ENCODE measurements at places on chromosomes 2 and 18. TPM values are rescaled to one million over a fixed set of nuclear protein-coding genes. Genes with fewer than 3 reads are reported as not detected.

GRCh38 chr2:182415771-182416170 lies 11.1 kb downstream of the PDE1A start:
- H3K4me3 ChIP-seq: no peak overlapping the region
- H3K27ac ChIP-seq: no peak overlapping the region
- H3K36me3 ChIP-seq: no peaks in the 10 kb centered on the region

DNA sequence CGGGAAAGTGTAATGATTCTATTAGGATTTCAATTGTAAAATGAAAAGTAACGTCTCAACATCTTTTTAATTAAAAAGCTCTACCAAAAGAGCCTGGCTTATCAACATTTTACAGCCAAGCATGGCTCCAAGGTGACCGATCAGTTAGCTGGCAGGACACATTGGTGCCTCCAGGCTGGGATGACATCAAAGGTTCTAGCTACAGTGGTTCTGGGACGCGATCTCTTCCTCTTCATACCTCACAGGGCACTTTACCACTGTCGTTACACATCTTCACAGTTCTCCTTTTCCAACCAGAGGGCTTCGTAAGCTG lies 693 bp downstream of the ORC2 start:
- H3K27me3 ChIP-seq: no peaks in the 10 kb centered on the region
- peaks cover 31% of the 10 kb centered on the region for H3K4me1 ChIP-seq

GRCh38 chr2:216110620-216111019 lies 1.5 kb downstream of the XRCC5 start:
- H3K4me1 ChIP-seq: peaks cover 30% of the 10 kb centered on the region
- no peak for DNase-seq
- H3K36me3 ChIP-seq: no peaks in the 10 kb centered on the region

DNA sequence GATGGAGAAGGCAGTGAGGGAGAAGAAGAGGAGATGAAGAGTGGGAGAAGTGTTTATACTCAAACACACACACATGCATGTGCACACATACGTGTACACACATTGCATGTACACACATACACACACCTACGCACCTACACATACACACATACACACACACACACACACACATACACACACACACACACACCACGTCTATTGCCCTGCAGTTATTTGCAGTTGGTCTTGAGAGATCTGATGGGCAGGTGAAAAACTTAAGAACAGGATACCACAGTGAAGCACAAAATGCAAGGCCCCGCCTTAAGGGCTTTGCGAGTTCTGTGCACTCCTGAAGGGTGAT lies 190.2 kb downstream of the MYCN start:
- H3K4me1 ChIP-seq: no peaks in the 10 kb centered on the region
- DNase-seq: no peak
- H3K4me3 ChIP-seq: no peak overlapping the region
- no peaks in the 10 kb centered on the region for H3K27me3 ChIP-seq
- H3K36me3 ChIP-seq: no peaks in the 10 kb centered on the region

GRCh38 chr2:18178736-18179349 lies 300.4 kb downstream of the KCNS3 start:
- H3K36me3 ChIP-seq: no peaks in the 10 kb centered on the region
- DNase-seq: peak; percentile 52
- H3K4me1 ChIP-seq: no peaks in the 10 kb centered on the region
- no peak overlapping the region for H3K4me3 ChIP-seq

- H3K27ac ChIP-seq: no peak overlapping the region
- no peak overlapping the region for H3K4me3 ChIP-seq
- H3K27me3 ChIP-seq: no peaks in the 10 kb centered on the region
- H3K4me1 ChIP-seq: peaks cover 26% of the 10 kb centered on the region
These were observed 136.2 kb downstream of the TMEM247 start for GRCh38 chr2:46615555-46615954.

GRCh38 chr2:206001912-206002311 lies 84.1 kb downstream of the INO80D start:
- no peak overlapping the region for H3K4me3 ChIP-seq
- DNase-seq: no peak
- no peaks in the 10 kb centered on the region for H3K4me1 ChIP-seq
- H3K27ac ChIP-seq: no peak overlapping the region
- no peaks in the 10 kb centered on the region for H3K36me3 ChIP-seq

DNA sequence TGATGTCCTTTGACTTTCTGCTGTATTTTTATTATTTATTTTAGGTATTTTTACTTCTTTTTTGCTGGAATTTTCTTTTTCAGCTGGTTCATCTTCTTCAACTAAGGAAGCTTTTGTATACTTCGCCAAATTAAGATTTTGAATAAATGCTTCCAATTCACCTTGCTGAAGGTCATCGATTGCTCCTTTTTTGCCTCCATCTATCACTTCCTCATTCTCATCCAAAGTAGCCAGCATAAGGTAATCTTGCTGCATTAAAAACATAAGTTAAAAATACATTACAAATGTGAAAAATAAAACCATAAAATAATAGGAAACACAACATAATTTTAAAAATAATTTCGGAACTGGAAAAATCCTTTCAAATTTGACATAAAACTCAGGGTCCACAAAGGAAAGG lies 2.6 kb downstream of the CEBPZ start:
- peaks cover 16% of the 10 kb centered on the region for H3K4me1 ChIP-seq
- H3K36me3 ChIP-seq: peaks cover 18% of the 10 kb centered on the region
- no peak overlapping the region for H3K4me3 ChIP-seq
- H3K27ac ChIP-seq: no peak overlapping the region

- H3K36me3 ChIP-seq: no peaks in the 10 kb centered on the region
- H3K27ac ChIP-seq: no peak overlapping the region
- no peak for DNase-seq
- H3K4me3 ChIP-seq: no peak overlapping the region
- H3K4me1 ChIP-seq: peaks cover 25% of the 10 kb centered on the region
These were observed 1.9 kb upstream of the CYP27A1 start for GRCh38 chr2:218780046-218780445.

GRCh38 chr2:28915939-28916338 lies 21.5 kb downstream of the WDR43 start:
- peaks cover 33% of the 10 kb centered on the region for H3K36me3 ChIP-seq
- H3K27ac ChIP-seq: no peak overlapping the region
- no peaks in the 10 kb centered on the region for H3K27me3 ChIP-seq
- no peak overlapping the region for H3K4me3 ChIP-seq
- no peaks in the 10 kb centered on the region for H3K4me1 ChIP-seq
- DNase-seq: no peak

DNA sequence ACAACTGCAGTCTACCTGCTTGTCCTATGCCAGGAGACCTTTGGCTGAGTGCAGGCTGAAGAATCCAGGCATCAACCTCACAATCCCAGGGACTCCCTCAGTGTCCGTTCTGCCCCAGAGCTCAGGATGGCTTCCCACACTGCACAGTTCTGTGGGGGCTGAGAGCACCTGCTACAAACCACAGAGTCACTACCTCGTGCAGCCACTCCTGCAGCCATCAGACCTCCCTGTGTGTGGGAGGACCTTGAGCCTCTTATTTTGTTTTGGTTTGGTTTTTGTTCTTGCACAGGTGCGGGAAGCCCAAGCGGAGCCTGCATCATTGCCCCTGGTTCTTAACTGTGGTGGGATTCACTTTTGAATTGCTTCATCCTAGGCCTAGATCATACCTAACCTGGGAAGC lies 31.0 kb downstream of the NAT8 start:
- no peak overlapping the region for H3K4me3 ChIP-seq
- no peaks in the 10 kb centered on the region for H3K27me3 ChIP-seq

Gene ANKRD29
- total RNA-seq: 5.8 TPM

Gene REL
- total RNA-seq: 10.6 TPM

Gene CDKL4
- 1.5 TPM for total RNA-seq

Gene C2orf42
- 15.6 TPM for total RNA-seq

Gene COL4A4
- 41.6 TPM for total RNA-seq
